ENCODE measurements at places on chromosomes 5 and 9. TPM values are rescaled to one million over a fixed set of nuclear protein-coding genes. Genes with fewer than 3 reads are reported as not detected.
A peak's percentile ranks its signal among the peaks of the same experiment; 100 is the strongest.

GRCh38 chr5:57431759-57432158, 50.9 kb downstream of the ACTBL2 start:
- no peak for DNase-seq

DNA sequence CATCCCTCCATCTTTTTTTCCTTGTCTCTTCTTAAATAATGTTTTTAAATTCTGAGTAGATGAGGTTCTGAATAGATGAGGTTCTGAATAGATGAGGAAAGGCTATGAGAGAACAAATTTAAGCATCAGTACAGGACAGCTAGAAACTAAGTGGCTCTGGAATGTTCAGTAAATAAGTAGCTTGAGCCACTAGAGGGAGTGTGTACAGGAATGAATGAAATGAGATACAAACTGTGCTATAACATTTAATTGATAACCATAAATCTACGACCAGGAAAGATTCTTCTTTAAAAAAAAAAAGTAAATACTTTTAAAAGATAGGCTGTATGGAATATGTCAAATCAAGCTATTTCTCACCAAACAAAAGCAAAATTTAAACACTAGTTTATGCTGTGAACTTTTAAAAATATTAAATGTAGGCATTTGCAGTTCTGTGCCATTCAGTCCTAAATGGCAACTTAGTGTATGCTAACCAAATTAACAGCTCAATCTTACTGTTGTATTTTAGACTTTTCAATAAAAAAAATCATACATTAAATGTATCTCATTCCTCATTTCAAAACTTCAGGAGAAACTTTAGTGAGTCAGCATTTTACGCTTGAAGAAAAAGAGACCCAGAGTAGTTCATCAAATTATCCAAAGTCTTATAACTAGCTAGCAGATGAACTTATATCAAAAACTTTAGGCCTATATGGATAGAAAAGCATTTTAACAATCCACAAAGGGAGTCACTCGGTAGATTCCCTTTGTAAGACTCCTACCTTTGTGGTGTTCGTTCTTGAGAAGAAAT, 70.4 kb upstream of the SNX2 start:
- DNase-seq = peak; percentile 56

DNA sequence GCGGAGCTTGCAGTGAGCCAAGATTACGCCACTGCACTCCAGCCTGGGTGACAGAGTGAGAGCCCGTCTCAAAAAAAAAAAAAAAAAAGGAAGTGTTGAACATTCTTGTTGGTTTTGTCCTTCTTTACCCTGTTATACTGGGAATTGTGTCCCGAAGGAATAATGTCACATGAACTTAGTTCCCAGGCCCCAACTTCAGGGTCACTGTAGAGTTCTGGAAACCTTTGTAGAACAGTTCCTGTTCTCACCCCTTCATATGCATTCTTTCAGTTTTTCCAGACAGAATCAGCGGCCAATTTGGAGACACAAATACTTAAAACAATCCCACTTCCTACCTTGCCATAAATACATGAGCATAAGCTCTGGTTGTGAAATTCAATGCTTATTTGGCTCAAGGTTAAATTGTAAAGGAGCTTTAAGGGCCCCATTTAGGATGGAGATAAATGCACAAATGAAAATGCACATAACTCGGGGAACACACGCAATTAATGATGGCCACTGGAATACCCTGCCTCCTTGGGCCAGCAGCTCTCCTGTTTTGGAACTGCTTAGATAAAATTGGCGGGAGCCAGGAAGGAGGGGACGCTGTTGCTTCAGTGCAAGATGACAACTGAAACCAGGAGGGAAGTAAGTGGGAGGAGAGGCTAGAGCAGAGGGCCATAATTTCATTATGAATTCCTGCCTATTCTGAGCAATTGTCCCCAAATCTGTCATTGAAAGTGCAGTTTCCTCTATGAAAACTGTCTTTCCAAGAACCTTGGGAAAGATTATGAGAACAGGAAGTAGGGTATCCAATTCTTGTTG, 153.7 kb downstream of the FGF1 start:
- no peak for DNase-seq

Gene ANKRD31
- 0.10 TPM for total RNA-seq

DNA sequence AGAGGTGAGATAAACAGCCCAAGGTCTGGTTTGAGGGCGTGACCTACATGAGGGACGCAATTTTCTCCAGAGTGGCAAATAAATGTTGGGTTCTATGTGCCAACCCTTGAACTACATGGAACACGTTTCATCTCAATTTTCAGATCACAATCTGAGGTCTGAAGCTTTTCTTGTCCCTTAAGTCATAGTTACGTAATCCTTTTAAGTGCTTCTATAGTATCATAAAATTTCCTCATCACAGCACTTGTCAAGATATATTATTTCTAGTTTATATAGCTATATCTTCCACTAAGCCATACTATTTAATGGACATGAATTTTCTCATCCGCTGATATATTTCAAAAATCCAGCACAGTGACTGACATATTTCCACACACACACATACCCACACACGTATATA, 53.1 kb upstream of the GRIN3A start:
- no peak for DNase-seq

- no peak for DNase-seq
These were observed 136.4 kb downstream of the KDM4C start for GRCh38 chr9:6894135-6894534.

Data from B cell (primary cell).